ENCODE measurements at places on chromosomes 5 and 9.

GRCh38 chr5:113806904-113807303, 293.4 kb downstream of the YTHDC2 start:
- no peak for DNase-seq

GRCh38 chr9:97519441-97519970, 18.0 kb downstream of the TMOD1 start:
- DNase-seq = no peak

GRCh38 chr5:74130155-74130897, 504.3 kb downstream of the ARHGEF28 start:
- no peak for DNase-seq

DNA sequence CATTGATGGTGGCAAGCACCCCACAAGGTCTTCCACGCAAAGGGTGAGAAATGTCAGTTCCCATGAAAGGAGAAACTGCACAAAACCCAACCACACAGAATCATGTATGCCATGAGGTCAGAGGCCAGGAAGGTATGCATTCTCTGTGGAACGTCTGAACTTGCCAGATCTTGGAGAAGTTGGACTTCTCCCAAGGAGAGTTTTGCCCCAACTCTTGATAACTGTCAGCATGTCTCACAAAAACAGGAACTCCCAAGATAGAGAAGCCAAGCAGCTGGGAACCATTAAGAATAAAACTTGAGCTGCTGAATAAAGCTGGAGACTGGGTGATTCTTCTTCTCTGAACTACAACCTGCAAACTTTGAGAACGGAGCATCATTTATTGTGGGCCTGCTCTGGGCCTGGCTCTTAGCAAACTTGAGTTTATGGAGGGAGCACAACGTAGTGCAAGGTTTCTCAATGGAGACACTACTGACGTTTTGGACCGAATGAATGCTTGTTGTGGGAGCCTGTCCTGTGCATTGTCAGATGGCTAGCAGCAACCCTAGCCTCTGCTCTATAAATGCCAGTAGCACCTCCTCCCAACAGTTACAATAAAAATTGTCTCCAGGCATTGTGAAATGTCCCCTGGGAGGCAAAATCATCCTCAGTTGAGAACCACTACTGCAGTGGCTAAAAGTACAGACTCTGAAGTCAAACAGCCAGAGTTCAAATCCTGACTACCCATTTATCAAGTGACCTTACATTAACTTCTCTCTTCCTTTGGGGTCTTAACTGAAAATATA, 193.5 kb downstream of the ACTL7B start:
- DNase-seq = peak; percentile 40

DNA sequence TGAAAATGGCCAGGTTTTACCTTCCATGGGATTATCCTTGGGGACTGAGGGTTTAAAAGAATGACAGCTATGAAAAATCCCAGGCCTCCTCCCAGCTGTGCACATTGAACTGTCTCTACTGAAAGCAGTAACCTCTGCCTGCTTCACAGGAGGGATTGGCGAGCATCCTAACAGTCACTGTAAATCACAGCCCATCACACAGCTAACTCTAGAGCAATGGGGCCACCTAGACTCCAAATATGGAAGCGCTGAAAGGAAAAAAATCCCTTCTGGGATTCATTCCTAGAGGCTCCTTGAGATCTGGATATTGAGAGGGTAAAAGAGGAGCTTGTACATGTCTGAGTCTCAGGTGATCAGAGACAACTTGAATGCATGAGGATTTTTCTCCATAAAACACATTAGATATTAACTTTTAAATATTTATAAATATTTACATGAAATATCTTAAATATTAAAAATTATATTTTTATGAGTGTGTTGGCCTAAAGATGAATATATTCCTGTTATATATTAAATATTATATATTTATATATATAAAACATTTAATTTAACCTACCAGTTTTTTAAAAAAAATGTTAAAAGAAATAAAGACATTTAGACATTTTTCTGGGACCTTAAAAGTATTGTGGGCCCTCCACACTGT, 133.8 kb upstream of the SLC24A2 start:
- DNase-seq = peak; percentile 44

DNA sequence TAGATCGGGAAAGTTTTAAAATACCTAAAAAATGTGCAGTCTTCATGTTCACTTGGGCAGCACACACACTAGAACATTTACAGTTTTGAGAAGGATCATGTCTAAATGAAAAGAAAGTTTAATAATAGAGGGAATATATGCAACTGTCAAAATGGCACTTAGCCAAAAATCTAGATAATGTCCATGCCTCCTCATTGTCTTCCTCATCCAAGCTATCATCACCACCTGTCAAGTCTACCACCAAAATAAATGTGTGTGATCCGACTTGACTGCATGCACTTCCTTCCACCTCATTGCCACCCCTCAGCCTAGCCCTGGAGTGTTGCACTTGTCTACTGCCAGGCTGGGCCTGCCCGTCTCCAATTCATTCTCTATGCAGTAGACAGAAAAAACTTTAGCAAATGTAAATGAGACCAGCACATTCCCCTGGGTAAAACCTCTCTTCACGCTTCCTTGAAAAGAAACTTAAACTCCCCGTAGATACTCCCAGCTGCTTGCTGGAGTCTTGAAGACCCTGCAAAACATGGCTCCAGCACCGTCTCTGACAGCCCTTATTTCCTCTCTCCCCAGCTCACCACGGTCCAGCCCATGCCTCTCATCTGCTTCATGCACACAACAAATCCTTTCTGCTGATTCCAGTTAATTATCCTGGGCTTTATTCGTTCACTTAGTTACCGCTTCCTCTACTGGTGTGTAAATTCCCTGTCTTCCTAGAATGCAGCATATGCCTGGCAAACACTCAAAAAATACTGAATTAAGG, 66.9 kb downstream of the FANCC start:
- no peak for DNase-seq

DNA sequence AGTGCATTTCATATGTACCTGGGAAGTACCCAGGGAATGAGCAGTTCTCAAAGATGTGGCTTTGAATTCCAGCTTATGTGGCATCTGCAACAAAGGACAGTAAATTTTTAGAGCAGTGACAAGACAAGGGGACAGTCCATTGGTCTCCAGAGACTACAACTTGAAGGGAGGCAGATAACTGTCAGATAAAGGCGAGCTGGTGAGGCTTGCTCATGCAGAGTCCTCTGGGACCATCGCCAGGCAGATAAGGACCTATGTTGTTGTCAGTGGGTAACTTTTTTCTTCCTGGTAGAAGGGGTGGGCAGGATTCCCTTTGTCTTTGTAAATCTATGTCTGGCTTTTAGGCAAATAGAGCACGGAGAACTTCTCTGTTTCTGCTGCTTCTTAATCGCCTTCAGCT, 120.2 kb downstream of the ICE1 start:
- DNase-seq = no peak

- DNase-seq = no peak
Observed at GRCh38 chr9:98280574-98280973, 25.1 kb upstream of the TBC1D2 start.

- DNase-seq = no peak
Observed at GRCh38 chr5:179169836-179170235, 109.7 kb downstream of the ZNF354C start.

- DNase-seq = no peak
Observed at GRCh38 chr5:151722546-151722945, 35.8 kb upstream of the SPARC start.

- DNase-seq = no peak
Observed at GRCh38 chr5:132389051-132389331, 19.5 kb downstream of the SLC22A5 start.

DNA sequence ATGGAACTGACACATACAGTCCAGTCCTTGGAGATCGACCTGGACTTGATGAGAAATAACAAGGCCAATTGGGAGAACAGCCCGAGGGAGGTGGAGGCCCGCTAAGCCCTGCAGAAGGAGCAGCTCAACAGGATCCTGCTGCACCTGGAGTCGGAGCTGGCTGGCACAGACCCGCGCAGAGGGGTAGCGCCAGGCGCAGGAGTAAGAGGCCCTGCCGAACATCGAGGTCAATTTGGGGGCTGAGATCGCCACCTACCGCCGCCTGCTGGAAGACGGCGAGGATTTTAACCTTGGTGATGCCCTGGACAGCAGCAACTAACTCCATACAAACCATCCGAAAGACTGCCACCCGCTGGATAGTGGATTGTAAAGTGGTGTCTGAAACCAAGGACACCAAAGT, 1610.1 kb upstream of the ACO1 start:
- no peak for DNase-seq

DNA sequence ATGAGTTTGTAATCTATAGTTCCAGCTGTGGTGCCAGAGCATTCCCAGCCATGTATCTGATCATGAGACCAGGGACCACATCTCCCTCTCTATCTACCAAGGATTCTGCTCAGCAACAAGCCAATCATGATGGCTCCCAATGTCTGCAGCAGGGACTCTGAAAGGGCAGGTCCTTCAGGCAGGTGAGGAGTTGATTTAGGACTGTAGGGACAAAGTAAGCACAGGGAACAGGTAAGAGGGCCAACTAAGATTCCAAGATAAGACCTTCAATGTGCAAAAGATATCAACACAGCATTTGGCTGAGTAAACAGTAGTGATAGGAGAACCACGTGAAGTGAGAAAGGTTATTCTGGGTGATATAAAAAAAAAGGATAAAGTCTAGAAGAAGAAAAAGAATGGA, 8.5 kb downstream of the XPA start:
- no peak for DNase-seq

GRCh38 chr9:1298046-1298445, 247.9 kb downstream of the DMRT2 start:
- no peak for DNase-seq

- DNase-seq = no peak
Observed at GRCh38 chr9:19138084-19138483, 10.8 kb upstream of the PLIN2 start.

GRCh38 chr9:114316605-114317230, 6.2 kb upstream of the ORM1 start:
- no peak for DNase-seq

DNA sequence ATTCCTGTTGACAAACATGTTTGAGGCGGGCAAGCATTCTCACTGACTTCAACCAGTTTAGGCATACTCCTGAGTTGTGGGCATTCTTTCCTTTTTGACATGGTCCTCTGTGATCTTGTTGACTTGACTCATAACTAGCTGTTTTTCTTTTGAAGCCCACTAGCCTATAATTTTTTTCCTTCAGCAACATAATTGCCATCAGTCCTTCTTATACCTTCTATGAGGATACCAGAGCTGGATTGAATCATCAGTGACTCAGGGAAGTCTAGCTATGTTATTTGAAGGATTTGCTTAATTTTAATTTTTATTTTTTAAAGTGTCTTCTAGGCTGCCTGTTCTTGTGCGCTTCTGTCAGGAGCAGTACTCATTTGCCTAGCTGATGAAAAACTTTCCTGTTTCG, 259.5 kb downstream of the NR3C1 start:
- DNase-seq = peak; percentile 41

- DNase-seq = no peak
Observed at GRCh38 chr5:128234928-128235641, 151.5 kb downstream of the SLC12A2 start.

GRCh38 chr9:73807952-73808351, 656.3 kb downstream of the ANXA1 start:
- DNase-seq = no peak

DNA sequence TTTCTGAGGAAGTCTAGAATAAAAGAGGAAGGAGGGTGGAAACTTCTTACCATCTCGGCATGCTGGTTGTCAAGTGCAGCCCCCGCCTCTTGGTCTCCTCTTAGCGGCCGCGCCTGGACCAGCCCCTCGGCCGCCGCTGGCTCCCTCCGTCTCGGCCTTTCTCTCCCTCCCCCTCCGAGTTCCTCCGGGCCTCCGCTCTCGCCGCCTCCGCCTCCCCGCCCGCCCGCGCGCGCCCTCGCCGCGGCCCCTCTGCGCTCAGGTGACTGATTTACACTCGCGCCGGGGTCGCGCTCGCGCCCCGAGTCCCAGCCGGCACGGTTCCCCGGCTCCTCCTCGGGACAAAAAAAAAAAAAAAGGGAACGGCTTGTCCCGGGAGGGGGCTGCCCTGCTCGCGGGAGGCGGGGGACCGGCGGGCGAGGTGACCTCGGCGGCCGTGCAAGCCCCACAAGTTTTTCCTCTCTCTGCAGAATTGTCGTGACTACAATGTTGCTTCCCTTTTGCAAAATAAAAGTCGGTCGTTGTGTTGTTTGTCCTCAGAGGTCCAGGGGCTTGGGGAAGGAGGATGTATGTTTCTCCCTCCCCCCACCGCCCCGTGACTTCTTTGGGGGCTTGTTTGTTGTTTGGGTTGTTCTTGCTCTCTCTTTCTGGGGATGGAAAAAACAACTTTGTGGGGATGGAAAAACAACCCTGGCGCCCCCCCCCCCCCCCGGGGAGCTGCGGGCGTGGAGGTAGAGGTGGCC, at the start of gene BNC2:
BNC2 (minus strand) TSS at position 75 of the 740 bp plus-strand sequence; CDS start at position 53, 22 bp downstream.
- no peak for DNase-seq

DNA sequence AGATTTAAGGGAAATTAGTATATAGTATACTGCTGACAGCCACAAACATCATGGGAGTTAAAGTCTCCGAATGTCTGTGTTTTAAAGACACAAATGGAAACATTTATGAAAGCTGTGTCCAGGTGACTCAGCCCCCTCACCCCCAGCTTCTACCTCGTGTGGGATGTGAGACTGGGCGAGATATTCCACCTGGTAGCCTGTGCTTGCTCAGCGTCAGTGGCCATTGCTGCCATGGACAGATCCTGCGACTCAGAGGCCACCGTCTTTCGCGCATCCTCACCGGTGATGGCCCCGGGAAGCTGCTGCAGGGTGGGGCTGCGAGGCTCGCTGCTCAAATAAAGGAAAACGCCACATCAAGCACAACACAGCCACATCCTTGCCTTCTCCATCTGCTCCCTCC, 31.2 kb upstream of the EXOC3 start:
- no peak for DNase-seq

DNA sequence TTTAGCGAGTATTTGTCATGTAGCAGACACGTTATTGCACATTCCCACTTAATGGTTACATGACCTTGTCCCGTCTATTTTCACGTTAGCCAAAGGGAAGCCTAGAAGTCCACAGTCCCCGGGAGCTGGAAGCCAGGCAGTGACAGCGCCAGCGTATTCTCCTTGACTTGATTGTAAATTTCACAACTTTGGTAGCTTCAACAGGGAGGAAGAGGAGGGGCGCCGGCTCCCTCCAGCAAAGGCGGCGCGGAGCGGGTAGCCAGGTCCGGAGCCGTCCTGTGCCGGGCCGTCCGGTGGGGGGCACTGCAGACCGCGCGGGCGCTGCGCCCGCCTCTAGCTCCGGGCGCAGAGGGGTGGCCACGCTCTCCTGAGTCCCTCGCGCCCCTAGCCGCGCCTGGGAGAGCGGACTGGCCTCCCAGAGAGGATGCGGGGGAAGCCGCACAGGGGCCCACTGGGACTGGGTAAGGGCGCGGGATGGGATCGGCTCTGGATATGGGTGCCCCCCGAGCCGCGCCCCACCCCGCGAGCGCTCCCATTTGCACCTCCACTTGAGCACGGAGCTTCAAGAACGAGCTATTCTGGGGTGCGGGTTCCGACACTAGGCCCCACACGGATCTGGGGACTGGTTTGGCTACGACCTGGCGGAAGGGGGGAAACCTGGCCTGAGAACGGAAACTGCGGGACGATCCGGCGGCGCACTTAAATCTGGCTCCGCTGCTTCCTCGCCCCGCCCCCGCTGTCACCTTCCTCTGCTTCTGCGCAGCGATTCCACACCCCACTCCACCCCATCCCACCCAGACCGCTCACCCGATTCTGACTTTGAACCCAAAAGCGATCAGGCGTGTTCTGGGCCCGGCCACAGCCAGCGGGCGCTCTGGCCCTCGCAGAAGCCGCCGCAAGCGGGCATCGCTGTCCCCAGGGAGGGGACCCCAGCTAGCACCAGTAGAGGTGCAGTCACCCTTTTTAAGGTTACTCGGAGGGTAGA, 23.8 kb downstream of the KLF4 start:
- DNase-seq = peak; percentile 34

GRCh38 chr5:134028496-134028895, 23.7 kb upstream of the VDAC1 start:
- DNase-seq = no peak

GRCh38 chr5:122145906-122146305, 16.6 kb downstream of the ZNF474 start:
- no peak for DNase-seq
